Activated CD4-positive, alpha-beta T cell treated with anti-CD3 and anti-CD28 coated beads for 1 hour (primary cell): ENCODE measurements at places on chromosomes 1 and 21.
A peak's percentile ranks its signal among the peaks of the same experiment; 100 is the strongest.

- no peak for DNase-seq
Observed at GRCh38 chr1:147833231-147833860, 69.2 kb upstream of the GJA8 start.

GRCh38 chr1:78468521-78468920 lies 22.3 kb upstream of the PTGFR start:
- no peak for DNase-seq

DNA sequence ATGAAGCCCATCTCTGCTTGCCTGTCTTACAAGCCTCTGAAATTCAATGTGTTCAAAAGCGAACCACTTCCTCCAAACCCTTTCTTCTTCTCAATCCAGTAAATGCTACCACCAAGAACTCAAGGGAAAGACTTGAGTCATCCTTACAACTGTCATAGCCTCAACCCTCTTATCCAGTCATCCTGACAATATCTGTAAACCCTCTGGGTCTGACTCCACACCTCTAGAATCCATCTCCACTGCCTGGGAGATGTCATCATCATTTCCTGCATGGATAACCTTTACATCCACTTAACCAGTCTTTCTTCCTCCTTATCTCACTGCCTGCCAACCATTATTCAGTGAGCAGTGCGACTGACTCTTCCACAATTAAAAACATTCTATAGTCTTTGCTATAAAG lies 441.1 kb downstream of the SETD4 start:
- no peak for DNase-seq

DNA sequence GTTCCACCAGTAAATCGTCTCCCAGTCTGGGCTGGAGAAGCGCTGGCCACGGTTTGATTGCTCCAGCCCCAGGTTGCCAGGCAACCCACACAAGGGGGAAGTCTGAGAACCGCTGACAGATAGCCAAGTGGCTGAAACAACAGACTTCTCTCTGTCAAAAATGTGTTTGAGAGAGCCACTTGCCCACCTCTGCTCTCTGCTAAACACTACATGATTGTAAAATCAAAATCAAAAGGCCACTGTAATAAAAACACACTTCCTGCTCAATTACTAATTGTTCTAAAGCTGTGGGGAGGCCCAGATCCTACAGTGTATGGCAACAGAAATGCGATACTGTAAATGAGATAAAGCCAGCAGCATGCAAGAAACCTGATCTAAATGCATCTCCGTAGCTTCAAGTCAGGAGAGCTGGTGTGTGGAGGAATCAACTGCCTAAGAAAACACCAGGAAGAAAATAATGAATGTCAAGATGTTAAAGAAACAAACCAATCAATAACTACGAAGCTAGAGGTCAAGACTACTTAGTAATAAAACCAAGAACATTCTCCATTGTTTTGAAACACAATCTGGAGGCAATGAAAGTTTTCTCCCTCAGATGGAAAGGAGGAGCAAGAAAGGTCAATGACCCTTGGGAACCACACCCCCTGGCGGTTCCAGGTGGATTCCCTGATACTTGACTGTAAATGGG lies 121.2 kb downstream of the SLC45A1 start:
- no peak for DNase-seq

DNA sequence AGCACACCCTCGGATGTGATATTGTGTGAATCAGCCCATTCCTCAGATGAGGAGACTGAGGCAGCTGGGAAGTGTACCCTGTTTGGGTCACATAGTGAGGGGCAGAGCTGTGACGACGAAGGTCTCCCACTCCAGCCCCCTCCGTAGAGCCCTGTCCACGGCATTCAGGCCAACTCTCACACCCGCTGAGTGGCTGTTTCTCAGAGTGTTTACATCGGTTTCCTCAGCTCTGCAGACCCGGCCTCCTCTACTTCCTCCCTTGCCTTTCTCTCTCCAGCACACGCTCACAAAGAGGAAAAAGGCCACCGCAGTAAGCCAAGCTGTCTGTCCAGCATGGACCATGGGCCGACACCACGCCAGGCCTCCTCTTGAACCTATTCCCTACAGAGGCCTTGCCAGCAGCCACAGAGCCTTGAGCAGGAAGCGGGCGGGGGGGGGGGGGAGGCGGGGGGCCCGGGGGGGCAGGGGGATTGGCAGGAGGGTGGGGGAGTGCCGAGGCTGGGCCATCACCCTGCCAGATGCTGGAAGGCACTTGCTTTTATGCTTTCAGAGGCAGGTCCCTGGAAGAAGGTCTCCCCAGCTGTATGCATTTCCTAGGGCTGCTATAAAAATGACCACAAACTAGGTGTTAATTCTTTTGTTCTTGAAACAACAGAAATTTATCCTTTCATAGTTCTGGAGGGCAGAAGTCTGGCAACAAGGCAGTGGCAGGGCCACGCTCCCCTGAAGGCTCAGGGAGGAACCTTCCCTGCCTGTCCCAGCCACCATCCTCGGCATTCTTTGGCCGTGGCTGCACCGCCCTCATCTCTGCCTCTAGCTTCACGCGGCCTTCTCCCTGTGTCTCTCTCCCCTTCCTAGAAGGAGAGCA lies 178.4 kb downstream of the PSMG1 start:
- DNase-seq = no peak

- no peak for DNase-seq
Observed at GRCh38 chr1:84721152-84721551, 30.9 kb upstream of the SSX2IP start.

DNA sequence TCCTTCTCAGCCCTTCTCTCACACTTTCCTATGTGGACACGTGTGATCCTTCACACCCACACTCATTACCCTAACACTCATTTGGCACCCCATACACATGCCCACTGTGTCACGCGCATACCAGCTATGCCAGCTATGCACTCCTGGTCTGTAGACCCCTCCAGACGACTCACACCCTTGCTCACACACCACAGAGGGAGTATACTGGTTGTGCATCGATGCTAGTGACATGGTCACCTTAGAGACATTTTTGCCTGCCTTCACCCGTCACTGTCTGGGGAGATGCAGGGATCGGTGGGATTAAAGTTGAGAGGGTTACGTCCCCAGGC lies 8.3 kb upstream of the PPM1J start:
- DNase-seq = no peak

GRCh38 chr1:39272027-39272797 lies 67.7 kb downstream of the MACF1 start:
- DNase-seq = no peak

- no peak for DNase-seq
Observed at GRCh38 chr1:20948101-20948500, 161.0 kb upstream of the HP1BP3 start.

DNA sequence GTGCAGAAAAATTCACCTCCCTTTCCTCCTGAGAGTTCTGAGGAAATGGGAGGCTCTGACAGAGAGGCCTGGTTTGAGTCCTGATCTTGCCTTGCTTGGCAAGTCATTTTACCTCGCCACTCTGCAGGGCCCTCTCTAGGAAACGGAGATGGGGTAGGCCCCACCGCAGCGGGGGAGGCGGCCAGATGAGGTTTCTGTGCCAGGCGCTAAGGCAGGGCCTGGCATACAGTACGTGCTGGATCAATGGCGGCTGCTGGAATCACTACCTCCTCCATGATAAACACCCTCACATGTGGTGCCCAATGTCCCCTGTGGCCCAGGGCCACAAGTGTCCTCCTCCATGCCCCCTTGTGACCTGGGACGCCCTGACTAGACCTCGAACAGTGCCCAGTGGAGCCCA lies 499 bp upstream of the PLEKHG5 start:
- no peak for DNase-seq

GRCh38 chr1:111197598-111198284 lies 2.7 kb downstream of the DENND2D start:
- peak; percentile 68 for DNase-seq

- DNase-seq = no peak
Observed at GRCh38 chr1:110617116-110617515, 11.0 kb upstream of the KCNA2 start.

DNA sequence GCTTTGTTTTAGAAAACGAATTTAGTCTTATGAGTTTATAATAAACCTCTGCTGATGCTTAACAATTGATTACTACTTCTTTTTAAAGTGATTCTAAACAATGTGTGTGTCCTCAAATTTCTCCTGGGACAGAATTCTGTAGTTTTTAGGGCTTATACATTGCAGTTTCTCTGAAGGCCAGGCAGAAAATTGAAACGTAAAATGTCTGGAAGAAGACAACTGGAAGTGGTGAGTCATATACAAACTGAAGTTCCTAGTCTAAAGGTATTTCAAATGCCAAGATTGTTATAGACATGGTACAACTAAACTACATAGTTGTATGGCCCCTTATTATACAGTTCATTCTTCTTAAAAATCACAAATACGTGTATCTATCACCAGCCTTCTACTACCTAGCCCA lies 30.5 kb upstream of the RC3H1 start:
- no peak for DNase-seq
